ENCODE measurements at places on chromosomes 7 and 10. TPM values are rescaled to one million over a fixed set of nuclear protein-coding genes. Genes with fewer than 3 reads are reported as not detected.

Gene OPN1SW
- not detected for total RNA-seq

- no peaks in the 10 kb centered on the region for H3K27me3 ChIP-seq
- no peak for DNase-seq
- no peaks in the 10 kb centered on the region for H3K4me1 ChIP-seq
- H3K4me3 ChIP-seq = no peak overlapping the region
These were observed 53.0 kb upstream of the SEMA3A start for GRCh38 chr7:84247591-84247990.

Gene FAM13C
- total RNA-seq = 6.0 TPM

DNA sequence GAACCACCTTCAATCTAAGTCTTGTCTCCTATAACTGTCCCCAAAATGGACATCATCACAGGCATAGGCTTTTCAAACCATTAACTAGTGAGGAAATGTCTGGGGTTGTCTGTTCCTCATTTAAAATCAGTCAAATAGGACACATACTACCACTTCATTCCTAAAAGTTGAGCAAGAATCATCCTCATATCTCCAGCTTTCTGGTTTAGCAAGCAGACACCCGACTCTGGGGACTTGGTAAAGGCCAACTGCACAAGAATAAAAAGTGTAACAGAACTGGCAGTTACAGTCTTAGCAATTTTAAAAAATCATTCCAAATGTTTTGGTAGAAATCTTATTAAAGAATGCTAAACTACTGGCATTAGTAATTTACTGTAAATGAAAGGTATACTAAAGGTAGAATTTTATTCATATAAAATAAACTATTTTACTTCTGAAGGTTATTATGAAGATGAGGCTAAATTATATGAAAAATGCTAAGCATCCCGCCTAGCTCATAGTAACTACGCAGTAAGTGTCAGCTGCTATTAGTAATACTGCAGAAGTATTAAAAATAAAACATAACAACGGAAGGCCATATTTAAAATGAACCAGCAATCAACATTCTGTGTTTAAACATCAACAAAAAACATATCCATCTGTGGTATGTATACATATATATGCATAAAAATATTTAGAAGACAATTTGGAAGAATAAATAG is 60.8 kb downstream of the ZNF438 start:
- H3K27ac ChIP-seq = peak overlapping the region; percentile 46
- no peak overlapping the region for H3K4me3 ChIP-seq
- H3K27me3 ChIP-seq = no peaks in the 10 kb centered on the region

DNA sequence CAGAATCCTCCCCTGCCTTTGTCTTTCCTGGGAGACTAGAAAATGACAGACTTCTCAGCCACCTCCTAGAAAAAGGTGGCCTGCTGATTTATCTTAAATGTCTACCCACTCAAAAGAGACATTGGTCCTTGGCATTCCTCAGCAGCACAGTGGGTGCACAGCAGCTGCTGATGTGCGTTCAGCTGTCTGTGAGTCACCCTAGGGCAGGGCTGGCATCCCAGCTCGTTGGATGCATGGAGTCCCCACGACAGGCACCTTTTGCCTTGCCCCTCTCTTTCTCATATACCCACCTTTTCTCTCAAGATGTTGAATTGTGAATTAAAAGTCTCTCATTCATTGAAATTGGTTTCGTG is 113.0 kb downstream of the DOCK1 start:
- DNase-seq = no peak
- H3K4me3 ChIP-seq = no peak overlapping the region
- H3K27ac ChIP-seq = no peak overlapping the region
- no peaks in the 10 kb centered on the region for H3K27me3 ChIP-seq

- H3K4me1 ChIP-seq = peaks cover 7% of the 10 kb centered on the region
- no peak overlapping the region for H3K27ac ChIP-seq
- DNase-seq = peak; percentile 76
- no peak overlapping the region for H3K4me3 ChIP-seq
These were observed 39.0 kb downstream of the PDGFA start for GRCh38 chr7:480531-481218.

Gene CPEB3
- 19.2 TPM for total RNA-seq

- no peaks in the 10 kb centered on the region for H3K4me1 ChIP-seq
- no peak for DNase-seq
- no peaks in the 10 kb centered on the region for H3K36me3 ChIP-seq
- no peak overlapping the region for H3K4me3 ChIP-seq
- H3K27ac ChIP-seq = no peak overlapping the region
These were observed 249.8 kb upstream of the DKK1 start for GRCh38 chr10:52064084-52064845.
